ENCODE measurements at places on chromosomes 5 and 9.
A peak's percentile ranks its signal among the peaks of the same experiment; 100 is the strongest.

- no peak for DNase-seq
These were observed 56.6 kb upstream of the DMRT1 start for GRCh38 chr9:784916-785315.

DNA sequence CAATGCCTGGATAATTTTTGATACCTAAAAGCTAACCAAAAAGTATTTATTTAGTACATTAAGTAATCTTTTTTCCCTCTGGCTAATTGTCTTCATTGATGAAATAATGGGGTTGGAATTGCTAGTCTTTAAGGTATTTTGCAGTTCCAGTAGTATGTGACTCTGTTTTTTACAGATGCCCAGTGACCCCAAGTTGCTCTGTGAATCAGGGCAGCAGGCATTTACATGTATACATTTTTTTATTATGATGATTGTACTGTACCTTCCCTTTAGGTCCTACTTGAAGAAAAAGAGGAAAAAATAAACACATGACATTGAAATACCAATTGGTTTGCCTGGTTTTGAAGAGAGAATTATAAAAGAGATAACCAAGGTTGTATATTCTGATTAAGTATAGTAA lies 385.5 kb downstream of the ADGRV1 start:
- no peak for DNase-seq

DNA sequence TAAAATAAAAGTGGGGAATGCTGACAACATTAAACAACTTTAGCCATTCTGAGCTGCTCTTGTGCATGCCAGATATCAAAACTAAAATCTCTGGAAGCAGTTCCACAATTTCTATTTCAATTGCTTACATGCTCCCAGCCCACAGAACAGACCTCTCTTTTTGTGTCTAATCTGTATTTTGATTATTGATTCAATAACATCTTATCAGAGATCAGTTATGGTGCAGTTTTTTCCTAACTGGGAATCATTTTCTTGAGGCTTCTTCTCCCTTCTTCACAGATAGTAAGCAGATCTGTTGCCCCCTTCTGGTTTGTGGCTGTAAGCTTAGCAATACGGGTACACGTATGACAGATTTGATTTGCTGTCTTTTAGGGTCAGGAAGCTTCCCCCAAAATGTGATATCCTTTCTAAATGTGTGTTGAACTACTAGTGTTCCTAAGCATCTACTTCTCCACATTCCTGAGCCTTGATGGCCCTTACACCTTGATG lies 39.4 kb downstream of the MRPS27 start:
- no peak for DNase-seq

GRCh38 chr9:109046346-109046745 lies 33.0 kb upstream of the CTNNAL1 start:
- no peak for DNase-seq

DNA sequence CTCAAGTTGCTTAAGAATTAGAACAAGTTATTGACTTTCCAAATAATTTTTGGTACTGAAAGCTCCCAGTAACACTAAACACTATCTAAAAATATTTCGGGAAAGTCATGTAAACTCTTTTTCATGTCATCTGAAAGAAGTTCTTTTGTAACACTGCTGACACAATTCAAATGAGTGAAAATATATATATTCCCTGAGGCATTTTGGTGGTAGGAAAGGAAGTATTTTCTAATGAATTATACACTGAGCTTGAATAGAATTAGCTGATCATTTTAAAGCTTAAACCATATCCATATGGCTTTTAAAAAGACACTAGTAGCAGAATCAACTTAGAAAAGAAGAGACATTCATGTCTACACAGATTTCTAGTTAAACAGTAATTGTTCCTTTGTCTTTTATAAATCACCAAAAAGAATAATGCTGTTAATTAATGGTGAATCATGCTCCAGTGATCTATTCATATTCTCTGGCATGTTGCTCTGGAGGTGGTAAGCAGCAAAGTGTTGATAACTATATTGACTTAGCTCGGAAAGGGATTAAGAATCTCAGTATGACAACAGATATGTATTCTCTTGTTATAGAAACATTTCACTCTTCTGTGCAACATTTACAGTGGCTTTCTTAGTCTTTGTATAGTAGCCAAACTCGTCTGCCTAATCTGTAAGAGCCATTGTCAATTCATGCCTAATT lies 27.4 kb upstream of the RFX3 start:
- DNase-seq, result no peak

DNA sequence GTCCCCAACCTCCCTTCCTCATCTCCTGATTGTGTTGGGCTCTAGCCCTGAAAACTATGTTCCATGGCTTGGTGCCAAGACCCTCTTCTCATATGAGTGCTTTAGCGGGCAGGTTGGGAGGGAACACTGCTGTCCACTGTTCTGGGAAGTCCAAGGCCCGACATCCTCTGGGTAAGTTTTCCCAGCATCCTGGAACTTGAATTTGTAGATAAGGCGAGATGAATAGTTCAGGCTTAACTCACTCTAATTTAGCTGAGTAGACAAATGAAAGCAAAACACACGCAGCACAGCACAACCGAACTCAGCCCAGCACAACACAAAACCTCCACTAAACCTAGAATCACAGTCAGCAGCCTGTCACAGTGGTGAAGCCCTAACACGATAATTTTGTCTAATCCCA lies 95.3 kb upstream of the SLC28A3 start:
- no peak for DNase-seq

- no peak for DNase-seq
These were observed 133.0 kb upstream of the TMEM161B start for GRCh38 chr5:88401686-88402085.

GRCh38 chr5:111511831-111512374 lies 432 bp downstream of the STARD4 start:
- no peak for DNase-seq

DNA sequence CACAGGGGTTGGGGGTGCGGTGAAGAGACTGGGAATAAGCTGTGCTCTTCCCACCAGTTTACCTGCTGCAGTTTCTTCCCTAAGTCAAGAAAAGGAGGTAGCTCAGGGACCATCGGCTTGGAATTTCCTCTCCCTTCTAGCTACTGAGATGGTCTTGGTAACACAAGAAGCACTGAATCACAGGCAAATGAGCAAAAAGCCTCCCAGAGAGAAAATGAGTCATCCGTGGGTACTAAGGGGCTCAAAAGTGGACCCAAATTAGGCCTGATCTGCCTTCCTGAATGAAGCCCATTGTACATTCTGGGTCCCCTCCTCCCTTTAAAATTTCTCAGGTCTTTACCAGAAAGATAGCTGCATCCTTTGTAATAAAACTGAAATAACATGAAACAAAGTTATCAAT lies 49.9 kb downstream of the PTPN3 start:
- DNase-seq, result no peak

DNA sequence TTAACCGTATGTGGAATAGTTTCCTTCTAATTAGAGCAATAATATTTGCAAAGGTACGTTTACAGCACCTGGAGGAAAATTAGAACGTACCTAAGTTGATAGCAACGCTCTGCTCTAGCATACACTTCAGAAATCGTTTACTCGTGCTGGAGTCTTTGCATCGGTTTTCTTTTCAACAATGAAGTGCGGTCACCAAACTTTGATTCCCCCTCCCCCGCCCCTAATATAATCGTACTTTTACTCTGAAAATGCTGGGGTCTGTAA lies 506 bp downstream of the ADAMTS19 start:
- no peak for DNase-seq

- DNase-seq, result no peak
These were observed 1.4 kb downstream of the MCCC2 start for GRCh38 chr5:71588533-71588885.

- no peak for DNase-seq
These were observed 64.8 kb downstream of the ALDH1A1 start for GRCh38 chr9:72888067-72888466.

DNA sequence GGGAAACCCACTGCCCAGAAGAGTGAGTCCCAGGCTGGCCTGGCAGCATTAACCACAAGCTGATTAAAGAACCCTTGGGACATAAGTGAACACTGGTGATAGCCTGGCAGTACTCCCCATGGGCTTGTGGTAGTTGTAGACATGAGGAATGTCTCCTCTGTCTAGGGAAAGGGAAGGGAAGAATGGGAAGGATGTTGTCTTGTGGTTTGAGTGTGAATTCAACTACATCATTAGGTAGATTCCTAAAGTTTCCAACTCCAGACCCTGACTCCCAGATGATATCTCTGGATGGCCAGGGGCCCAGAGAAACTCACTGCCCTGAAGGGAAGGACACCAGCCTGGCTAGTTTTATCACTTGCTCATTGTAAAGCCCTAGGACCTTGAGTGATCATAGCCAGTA lies 1012.4 kb upstream of the COX7C start:
- DNase-seq, result no peak

DNA sequence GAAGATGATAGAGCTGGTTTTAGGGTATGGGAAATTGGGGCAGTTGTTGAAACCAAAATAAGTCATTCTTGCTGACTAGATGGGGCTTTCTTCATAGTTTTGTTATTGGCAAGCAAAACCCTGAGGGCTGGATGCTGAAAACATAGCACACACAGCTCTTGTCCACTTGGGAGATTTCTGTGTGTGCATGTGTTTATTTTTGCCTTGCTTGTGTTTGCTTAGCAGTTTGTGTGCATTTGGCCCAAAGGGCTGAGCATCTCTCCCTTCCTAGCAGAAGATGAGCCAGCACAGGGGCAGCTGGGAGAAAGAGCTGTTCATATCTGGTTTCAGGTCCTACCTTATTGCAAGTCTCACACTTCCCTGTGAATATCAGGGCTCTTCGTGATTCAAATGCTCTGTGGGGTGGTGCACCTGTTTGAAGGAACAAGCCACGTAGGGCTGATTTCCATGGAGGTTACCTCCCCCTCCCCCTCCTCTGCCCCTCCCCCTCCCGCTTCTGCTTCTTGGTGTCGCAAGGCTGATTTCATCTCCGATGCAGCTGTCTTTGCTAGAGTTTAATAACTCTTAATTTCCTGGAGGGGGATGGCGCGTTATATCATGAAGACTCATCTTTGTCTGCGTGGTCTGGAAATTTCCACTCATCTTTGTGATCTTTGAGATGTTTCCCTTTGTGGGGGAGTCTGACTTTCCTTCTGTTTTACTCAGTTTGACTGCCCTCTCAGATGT lies 296.5 kb downstream of the ARHGAP26 start:
- peak; percentile 57 for DNase-seq

- DNase-seq, result no peak
These were observed 104.7 kb downstream of the GOLPH3 start for GRCh38 chr5:32069396-32069795.

GRCh38 chr9:38371495-38371894 lies 21.0 kb upstream of the ALDH1B1 start:
- peak; percentile 7 for DNase-seq

DNA sequence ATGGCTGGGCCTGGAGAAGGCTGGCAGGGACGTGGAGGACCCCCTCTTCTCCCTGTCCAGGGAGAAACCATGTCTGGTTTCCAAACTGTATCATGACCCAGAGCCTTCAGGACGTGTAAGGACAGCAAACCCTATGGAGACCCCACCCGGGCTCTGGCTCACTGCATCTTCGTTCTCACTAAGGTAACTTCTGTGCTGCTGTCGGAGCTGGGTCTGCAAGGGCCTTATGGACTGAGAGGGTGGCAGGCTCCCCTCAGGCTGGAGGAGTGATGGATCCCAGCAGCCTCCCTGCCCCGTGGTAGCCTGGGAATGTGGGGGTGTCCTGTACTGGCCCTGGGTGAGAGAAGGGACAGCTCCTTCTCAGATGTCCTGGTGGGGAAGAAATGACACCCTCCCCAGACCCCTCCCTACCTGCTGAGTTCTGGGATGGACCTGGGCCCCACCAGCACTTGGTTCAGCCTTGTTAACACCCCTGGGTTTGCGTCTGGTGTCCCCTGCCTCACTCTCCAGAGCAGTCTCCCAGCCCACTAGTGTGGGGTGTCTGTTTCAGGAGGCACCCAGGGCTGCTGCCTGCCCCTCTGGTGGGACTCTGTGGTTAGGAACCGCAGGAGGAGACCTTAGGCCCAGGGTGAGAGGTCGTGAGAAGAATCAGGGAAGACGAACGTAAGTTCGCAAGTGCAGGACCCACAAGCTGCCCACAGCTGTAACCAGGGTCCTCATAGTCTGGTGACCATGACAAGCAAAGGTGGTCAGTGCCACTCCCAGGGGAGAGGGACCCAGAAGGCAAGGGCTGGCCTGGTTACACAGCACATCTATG lies 6.6 kb downstream of the SPATA31E1 start:
- DNase-seq, result no peak

DNA sequence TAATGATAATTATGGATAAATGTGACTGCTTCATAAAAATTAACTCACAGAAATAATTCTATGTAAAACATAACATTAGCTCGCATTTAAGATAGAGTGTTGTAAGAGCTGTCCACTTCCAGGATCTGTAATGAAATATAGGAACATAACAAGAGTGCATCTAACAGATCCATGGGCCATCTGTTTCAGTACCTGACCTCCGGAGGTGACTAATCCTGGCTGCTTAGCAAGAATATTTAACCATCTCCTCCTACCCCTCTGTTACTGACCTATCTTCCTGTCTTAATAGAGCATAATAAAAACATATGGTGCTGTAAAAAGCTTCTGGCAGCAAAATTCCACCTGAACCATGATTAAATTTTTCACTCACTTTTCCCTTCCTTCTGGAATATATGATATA lies 7.1 kb downstream of the PLCXD3 start:
- no peak for DNase-seq

GRCh38 chr5:116571568-116572349 lies 2.9 kb downstream of the SEMA6A start:
- DNase-seq, result no peak

GRCh38 chr5:8719796-8720195 lies 826.1 kb downstream of the SEMA5A start:
- DNase-seq, result no peak

GRCh38 chr9:120541921-120542320 lies 38.0 kb downstream of the CDK5RAP2 start:
- DNase-seq, result no peak

DNA sequence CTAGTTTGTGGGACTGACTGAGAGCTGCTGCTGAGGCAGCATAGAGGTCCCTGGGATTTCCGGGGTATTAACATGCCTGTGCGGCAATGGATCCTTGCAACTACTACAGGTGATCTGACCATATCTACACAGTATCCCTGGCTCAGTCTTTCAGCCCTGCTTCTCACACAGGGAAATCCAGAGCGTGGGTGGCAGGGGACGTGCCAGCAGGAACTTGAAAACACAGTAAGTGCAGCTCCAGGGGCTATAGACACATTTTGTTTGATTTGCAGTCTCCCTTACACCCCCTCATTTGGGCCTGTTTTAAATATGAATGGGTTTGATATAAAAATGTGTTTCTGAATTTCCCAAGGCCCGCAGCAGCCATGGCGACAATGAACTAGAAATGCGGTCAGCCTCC lies 209.5 kb downstream of the DCP2 start:
- DNase-seq, result no peak

DNA sequence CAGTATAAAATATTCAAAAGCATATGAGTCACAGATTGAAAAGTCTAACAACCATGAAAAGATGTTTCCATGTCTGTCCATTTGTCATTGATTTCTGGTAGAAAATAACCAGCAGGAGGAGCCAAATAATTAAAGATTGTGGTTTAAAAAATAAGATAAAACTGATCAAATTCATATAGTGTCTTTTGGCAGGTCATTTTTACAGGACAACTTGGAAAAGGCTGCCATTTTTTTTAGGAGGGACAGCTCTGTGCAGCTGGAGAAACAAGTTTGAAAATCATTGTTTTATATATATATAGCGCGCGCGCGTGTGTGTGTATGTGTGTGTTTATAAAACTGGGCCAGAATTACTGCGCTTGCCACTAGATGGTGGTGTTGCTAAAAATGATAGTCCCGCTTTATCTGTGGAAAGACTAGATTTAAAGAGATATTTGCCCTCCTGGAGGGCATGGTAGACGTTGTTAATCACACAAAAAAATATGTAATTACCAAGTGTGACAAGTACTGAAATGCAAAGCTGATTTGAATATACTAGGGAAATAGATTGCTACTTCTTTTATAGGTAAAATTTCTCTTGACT lies 1.3 kb upstream of the TRMO start:
- peak; percentile 80 for DNase-seq

Data from stimulated activated CD4-positive, alpha-beta T cell treated with anti-CD3 and anti-CD28 coated beads, Interleukin-15, amount 100 ng/mL, for 24 hours (primary cell).